ENCODE measurements at places on chromosomes 5 and 9.

DNA sequence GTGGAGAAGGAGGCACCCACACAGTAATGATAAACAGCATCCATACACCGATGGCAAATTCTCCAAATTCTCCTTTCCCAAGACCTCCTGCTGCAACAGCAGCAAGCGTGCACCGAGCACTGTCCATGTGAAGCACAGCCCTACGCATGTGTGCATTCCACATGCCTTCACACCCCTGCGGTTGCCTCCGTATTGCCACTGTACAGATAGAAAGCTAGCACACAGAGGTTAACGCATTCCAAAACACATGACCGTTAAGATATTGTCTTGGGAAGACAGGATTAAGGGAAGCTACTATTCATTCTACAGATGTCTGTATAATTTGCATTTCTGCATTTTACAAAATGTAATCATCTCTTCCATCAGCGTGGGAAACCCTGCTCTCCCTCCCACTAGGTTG, 6.6 kb downstream of the FLT4 start:
- DNase-seq: no peak

DNA sequence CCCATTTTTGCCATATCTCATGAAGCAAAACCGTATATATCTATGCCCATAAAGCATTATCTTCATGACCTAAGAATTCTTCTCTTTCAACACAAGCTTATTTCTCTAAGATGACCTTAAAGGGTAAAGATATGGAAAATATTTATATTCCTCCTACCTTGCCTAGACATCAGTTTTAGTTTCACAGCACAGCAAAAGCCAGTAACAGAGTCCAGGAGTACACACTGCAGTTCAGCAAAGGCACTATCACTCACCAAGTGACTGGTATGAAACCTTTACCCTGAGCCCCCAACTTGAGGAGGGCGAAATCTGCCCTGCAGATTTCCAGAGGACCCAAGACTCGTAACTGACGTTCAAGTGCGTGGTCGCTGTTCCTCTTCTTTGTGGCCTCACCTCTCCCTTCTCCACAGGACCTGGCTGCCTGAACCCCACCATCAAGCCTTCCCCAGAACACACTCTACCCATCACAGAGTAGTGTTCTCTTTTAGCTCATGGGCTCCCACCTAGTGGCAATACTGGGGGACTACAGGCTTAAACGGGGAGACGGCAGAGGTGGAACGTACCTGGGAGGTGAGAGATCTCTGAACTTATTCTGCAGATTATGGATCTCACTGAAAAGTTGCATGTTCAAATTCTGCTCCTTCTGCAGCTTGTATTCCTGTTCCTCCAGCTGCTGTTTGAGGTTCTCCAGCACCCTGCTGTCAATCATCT, 141.0 kb downstream of the CDK5RAP2 start:
- DNase-seq: peak; percentile 1

DNA sequence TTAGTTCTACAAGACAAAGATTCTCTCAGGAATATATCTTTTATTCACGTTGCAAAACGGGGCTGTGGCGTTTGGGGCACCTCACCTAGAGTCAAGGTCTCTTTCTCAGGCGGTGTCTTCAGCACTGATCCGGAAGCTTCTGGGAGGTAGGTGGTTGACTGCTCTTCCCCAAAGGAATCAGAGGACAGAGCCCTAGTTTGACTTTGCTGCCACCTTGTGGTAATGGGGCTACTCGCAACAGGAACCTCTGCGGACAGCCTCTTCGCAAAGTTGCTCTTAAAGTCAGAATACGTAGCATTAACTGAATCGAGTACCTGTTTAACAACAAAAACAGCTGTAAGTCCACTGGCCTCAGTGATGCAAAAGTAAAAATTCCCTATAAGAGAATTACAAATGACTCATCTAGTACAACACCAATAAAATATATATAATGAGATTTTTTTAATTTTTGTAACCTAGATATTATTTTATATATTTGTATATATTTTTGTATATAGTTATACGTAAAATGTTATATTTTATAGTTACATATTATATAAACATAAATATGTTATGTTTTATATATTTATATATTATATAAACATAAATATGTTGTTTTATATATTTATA, 13.3 kb upstream of the GPX8 start:
- DNase-seq: peak; percentile 37

GRCh38 chr5:179275381-179275878, 69.8 kb downstream of the ADAMTS2 start:
- DNase-seq: no peak

GRCh38 chr9:137029058-137029936, 1.3 kb upstream of the ABCA2 start:
- peak; percentile 8 for DNase-seq

DNA sequence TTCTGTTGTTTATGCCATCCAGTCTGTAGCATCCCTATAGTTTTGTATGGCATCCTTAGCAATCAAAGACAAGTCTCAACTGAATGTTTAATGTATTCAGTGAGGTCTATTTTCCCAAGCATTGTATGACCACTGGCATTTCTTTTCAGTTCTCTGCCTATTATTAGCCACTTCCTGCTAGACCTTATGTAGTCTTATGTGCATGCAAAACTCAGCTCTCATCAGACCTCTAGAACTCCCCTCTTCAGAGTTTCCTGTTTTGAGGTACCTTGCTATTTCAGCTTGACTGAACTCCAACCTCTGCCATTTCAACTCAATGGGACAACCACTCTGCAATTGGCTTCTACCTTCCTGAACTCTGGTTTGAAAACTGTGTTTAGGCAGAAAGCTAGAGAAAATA, 113.2 kb downstream of the SLC25A46 start:
- DNase-seq: no peak

DNA sequence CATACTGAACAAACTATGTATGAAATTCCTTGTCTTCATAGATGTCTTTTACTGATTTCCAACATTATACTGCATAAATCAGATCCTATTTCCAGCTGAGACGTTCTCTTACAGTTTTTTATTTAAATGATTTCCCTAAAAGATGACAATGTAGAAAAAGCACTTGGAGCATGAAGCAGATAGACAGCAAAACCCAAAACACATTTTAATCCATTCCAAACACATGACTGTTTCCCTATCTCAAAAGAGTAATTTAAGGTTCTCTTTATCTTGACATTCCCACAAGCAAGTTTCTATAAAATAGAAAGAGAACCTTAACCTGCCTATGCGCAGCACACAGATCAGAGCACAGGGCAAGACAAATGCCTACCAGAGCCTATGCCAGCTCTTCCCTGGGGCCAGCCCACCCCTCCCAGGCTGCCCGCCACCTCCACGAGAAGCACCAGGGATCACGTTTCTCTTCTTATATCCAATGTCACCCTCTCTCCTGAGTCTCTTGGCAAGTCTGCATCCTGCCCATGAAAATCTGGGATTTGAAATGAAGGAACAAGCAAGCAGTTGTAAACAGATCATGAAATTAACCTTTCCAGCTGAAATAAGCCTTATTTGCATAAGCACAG, 52.4 kb downstream of the RETREG1 start:
- no peak for DNase-seq

DNA sequence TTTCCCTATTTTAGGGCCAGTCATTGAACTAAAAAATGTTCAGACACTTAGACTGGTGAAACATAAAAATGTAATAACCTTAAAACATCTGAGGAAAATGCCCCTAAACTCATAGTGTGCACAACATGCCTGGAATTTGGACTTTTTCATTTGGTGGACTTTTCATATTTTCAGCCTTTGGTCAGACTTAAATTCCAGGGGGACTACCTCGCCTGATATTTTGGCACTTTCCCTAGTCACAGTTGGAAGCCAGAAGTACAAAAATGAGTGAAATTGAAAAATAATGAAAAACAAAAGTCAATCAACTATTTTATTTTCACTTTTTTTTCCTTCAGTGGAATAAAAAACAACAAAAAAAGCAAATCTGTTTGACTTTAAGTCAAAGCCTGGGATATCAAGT, 256.2 kb downstream of the ACTL7B start:
- DNase-seq: no peak

GRCh38 chr5:80064124-80064523, 29.0 kb downstream of the THBS4 start:
- DNase-seq: no peak

GRCh38 chr5:175576096-175576495, 81.8 kb upstream of the HRH2 start:
- DNase-seq: no peak

DNA sequence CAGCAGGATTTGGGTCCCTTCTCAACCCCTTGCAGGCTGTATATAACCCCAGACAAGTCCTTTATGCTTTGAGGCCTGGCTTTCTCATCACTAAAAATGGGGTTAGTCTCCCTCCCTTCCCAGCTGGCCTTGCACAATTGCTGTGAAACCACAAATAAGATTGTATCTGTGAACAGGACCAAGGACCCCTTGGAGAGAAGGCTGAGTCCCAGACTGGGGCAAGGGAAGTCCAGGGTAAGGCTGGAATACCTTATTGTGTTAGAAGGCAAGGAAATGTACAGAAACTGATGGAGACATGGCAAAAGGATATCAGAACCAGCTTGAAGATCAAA, 11.4 kb downstream of the MACROH2A1 start:
- no peak for DNase-seq

GRCh38 chr5:155726267-155726666, 600.7 kb upstream of the SGCD start:
- no peak for DNase-seq

- DNase-seq: no peak
Observed at GRCh38 chr5:14231156-14231555, 88.0 kb downstream of the TRIO start.

- no peak for DNase-seq
Observed at GRCh38 chr9:117917873-117918272, 213.7 kb downstream of the TLR4 start.

DNA sequence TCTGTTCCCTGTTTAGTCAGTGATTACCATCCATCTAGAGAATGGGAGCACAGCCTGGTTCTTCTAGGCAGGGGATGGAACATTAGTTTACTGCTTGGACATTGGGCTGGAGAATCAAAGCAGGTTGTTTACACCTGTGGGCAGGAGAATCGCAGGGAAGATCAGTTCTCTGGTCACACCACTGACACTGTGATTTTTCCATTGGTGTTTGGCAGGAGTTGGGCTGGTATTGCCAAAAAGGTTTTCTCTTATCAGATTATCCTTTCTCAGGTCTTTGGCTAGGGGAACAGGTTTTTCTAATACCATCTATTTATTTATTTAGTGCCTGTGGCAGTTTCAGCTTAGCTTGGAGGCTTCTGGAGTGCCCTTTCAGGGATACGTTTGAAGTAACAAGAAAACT, 219.3 kb upstream of the GRIN3A start:
- no peak for DNase-seq

DNA sequence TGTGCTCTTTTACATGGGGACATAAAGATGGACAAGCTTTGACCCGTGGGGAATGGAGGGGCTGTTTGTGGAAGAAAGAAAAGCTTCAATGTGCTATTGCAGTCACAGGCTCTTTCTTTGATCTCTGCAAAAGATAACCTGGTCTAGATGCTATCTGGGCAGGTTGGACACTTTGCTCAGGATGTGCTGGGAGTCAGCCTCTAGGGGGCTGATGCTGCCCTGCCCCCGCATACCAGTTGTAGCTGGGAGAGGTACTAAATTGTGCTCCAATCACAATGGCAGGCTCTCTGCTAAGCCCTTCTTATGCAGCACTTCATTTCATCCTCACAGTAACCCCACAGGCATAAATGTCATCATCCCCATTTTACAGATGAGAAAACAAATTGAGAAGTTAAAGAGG, 67.2 kb downstream of the PSD2 start:
- no peak for DNase-seq

DNA sequence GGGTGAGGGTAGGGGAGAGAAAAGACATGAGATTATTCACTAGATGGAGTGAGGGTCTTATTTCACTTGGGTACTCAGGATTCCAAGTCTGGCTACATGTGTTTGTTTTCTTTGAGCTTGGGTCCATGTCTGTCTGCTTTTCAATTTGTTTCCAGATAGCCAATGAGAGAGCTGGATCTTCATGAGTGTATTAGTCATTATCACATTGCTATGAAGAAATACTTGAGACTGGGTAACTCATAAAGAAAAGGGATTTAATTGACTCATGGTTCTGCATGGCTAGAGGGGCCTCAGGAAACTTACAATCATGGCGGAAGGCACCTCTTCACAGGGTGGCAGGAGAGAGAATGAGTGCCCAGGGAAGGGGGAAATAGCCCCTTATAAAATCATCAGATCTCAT, 196.8 kb upstream of the TRIM32 start:
- no peak for DNase-seq

GRCh38 chr5:171969288-171969880, 37.1 kb downstream of the FBXW11 start:
- DNase-seq: no peak

GRCh38 chr5:158175934-158176481, 317.1 kb upstream of the CLINT1 start:
- DNase-seq: no peak

GRCh38 chr9:131511880-131512279, 9.2 kb downstream of the POMT1 start:
- no peak for DNase-seq

GRCh38 chr5:41127967-41128690, 57.0 kb upstream of the MROH2B start:
- peak; percentile 8 for DNase-seq

- DNase-seq: no peak
Observed at GRCh38 chr9:107276966-107277710, 5.9 kb upstream of the RAD23B start.

GRCh38 chr9:135277219-135278201, 190.0 kb downstream of the OLFM1 start:
- DNase-seq: no peak

DNA sequence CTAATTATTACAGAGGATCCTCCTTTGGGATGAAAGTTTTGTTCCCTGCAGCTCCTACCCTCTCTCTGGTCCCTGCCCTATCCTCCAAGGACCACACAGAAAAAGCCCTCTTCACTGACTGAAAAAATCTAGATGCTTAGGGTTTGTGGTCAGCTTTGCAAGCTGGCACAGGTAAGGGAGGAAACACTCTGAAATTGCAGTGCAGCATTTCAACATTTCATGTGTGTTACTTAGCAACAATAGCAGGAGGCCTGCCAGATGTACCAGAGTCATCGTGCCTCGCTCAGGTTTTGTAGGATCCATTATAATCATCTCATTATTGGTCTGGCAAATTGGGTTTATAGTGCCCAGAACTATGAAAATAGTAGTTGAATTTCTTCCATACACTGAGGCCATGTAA, 109.5 kb downstream of the PALM2AKAP2 start:
- no peak for DNase-seq

Data from NCI-H2227 treated with DMSO at 0.1 percent for 48 hours (cell line).